RCC 7860 (cell line): ENCODE measurements at places on chromosomes 6 and 20.

- DNase-seq, result no peak
Measured at GRCh38 chr6:46808806-46809205, 15.6 kb downstream of the MEP1A start.

GRCh38 chr6:32291543-32291942, 67.7 kb upstream of the NOTCH4 start:
- DNase-seq, result no peak

DNA sequence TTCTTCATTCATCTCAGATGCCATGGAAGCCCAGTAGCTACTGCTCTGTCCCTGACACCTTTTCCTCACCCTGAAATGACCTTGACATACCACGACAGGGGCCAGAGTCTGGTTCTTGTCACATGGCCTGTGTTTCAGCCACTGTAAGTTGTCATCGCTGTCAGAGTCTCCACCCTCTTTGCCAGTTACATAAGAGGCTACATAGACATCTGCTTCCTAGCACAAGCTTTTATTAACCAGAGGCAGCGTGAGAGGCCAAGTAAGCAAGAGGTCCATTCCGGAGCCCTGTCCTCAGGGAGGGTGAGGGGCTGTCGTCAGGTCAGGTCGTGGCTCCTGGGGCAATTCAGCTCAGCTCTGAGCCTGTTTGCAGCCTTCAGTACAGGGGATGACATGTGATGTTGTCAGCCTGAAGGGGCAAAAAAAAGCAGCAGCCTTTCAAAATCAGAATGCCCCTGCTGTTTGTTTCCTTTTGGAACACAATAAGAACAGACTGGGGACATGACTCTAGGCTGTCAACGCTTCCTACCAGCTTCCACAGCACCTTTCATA, 146.3 kb downstream of the MTFR2 start:
- DNase-seq, result no peak

GRCh38 chr6:110415086-110415916, at the start of gene DDO:
DDO (minus strand) TSS chr6:110415575; CDS start chr6:110413462, 2,113 bp downstream.
- DNase-seq, result peak; percentile 34

DNA sequence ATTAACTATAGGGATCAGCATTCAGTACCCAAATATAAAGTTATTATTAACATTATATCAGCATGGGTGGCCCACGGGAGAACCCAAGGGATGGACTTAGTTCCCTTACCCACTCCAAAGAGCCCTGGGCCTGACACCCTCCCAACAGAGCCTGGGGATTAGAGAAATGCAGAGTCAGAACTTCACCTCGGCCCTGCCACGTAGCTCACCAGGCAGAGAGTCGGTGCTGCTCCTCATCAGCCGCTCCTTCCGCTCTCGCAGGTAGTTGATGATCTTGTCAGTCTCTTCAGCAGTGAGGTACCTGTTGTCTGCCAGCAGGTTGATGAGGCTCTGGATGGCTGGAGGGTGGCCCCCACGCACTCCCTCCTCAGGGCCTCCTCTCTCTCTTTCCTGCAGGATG, 26.6 kb downstream of the NCOA5 start:
- no peak for DNase-seq

- DNase-seq, result no peak
Measured at GRCh38 chr6:39330057-39330456, 7.6 kb upstream of the KCNK16 start.

GRCh38 chr6:131886517-131886916, 64.7 kb downstream of the CCN2 start:
- no peak for DNase-seq

GRCh38 chr6:10412461-10413261, 2.2 kb downstream of the TFAP2A start:
- DNase-seq, result peak; percentile 13

GRCh38 chr6:15358579-15359327, 112.9 kb downstream of the JARID2 start:
- peak; percentile 75 for DNase-seq

GRCh38 chr20:7274870-7275269, 507.4 kb downstream of the BMP2 start:
- DNase-seq, result no peak

GRCh38 chr6:123908797-123909196, 105.1 kb downstream of the NKAIN2 start:
- no peak for DNase-seq

- no peak for DNase-seq
Measured at GRCh38 chr6:132484680-132485018, 28.3 kb downstream of the STX7 start.

DNA sequence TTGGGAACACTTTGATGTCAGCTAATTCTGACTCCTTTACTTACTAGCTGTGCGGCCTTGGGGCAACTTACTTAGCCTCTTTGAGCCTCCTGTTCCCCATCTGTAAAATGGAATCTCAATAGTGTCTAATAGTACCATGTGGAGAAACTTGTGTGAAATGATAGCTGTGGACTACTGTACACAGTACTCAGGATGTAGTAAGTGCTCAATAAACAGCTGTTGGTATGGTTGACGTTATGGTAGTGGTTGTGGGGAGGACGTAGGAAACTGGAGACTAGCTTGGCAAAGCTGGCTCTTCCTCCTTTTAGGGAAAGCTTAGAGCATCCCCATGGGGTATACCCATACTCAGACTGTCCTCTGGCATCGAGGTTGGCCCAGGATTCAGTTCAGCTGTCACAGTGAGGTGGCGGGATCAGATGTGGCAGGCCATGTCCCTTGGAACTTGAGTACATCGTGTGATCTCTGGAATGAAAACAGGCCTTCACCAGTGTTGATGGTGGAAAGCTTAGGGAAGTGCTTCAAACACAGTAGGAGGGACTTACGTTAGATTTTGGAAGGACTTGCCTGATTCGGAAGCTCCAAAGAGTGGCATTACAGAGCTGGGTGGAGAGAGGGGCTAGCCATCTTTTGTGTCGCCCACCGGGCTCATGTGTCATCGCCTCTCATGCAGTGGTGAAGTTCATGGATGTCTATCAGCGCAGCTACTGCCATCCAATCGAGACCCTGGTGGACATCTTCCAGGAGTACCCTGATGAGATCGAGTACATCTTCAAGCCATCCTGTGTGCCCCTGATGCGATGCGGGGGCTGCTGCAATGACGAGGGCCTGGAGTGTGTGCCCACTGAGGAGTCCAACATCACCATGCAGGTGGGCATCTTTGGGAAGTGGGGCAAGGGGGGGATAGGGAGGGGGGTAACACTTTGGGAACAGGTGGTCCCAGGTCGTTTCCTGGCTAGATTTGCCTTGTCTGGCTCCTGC, 7.1 kb downstream of the VEGFA start:
- no peak for DNase-seq

DNA sequence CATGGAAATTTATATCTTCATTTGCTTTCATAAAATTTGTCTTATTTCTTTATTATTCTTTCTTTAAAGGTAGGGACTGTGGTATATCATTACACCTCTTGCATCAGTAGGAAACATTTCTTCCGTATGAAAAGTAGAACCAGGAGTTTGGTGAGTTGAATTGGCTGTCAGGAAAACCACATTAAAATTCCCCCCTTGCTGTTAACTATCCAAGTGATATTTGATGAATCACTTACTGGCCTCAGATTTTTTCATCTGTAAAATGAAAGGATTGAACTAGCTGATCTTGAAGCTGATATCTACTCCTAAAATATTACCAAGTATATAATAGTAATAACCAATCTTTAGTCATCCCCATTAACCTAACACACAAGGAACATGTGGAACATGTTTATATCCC, 460.9 kb downstream of the GJA1 start:
- DNase-seq, result no peak

DNA sequence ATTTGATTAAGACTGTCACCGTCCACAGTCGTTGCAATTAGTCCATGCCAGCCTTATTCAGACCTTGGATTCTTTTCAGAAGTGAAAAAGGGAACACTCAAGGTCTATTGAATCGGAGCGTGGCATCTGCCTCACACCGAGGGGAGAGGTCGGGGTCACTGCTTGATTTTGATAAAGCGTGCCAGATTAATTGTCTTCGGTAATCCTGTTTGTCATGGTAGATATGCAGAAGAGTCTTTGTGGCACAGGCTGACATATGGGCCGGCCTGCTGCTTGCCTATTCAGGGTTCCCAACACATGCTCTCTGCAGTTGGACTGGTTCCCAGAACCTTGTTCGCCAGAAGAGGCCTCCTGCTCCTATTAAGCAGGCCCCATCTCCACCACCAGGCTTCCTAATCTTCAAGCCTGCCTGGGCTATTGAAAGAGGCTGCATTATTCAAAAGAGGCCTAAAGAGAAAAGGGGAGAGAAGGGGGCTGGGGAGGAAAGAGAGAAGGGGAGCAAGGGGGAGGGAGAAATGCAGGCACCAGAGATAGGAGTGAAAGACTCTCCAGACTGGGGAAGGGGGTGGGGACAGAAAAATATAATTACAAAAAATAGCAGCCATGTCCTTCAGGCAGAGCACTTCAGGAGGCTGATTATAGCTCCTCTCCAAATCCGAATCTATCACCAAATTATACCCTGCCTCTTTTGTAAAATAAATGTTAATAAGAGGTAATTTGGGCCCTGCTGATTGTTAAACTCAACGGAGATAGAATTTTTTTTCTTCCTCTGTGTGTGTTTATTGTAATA, 611.3 kb downstream of the HDGFL1 start:
- no peak for DNase-seq

GRCh38 chr6:132479131-132479530, 33.8 kb downstream of the STX7 start:
- DNase-seq, result no peak
